ENCODE measurements at places on chromosomes 6 and 20. TPM values are rescaled to one million over a fixed set of nuclear protein-coding genes. Genes with fewer than 3 reads are reported as not detected.

GRCh38 chr6:132614554-132614953 lies 9.5 kb downstream of the TAAR2 start:
- DNase-seq, result no peak
- H3K4me1 ChIP-seq, result no peaks in the 10 kb centered on the region
- no peaks in the 10 kb centered on the region for H3K27me3 ChIP-seq
- H3K4me3 ChIP-seq, result no peak overlapping the region
- no peak overlapping the region for H3K27ac ChIP-seq
- H3K36me3 ChIP-seq, result no peaks in the 10 kb centered on the region

GRCh38 chr6:41801380-41801779 lies 13.9 kb downstream of the TOMM6 start:
- DNase-seq, result no peak
- H3K4me3 ChIP-seq, result no peak overlapping the region
- no peaks in the 10 kb centered on the region for H3K4me1 ChIP-seq
- no peaks in the 10 kb centered on the region for H3K27me3 ChIP-seq

- peaks cover 5% of the 10 kb centered on the region for H3K36me3 ChIP-seq
- no peak overlapping the region for H3K27ac ChIP-seq
- peaks cover 44% of the 10 kb centered on the region for H3K4me1 ChIP-seq
- H3K4me3 ChIP-seq, result no peak overlapping the region
Observed at GRCh38 chr6:149755300-149756260, 6.0 kb downstream of the PCMT1 start.

- DNase-seq, result no peak
- peaks cover 4% of the 10 kb centered on the region for H3K4me1 ChIP-seq
- no peaks in the 10 kb centered on the region for H3K36me3 ChIP-seq
- no peaks in the 10 kb centered on the region for H3K27me3 ChIP-seq
- no peak overlapping the region for H3K27ac ChIP-seq
- no peak overlapping the region for H3K4me3 ChIP-seq
Observed at GRCh38 chr6:149118737-149119653, 198.5 kb upstream of the TAB2 start.

DNA sequence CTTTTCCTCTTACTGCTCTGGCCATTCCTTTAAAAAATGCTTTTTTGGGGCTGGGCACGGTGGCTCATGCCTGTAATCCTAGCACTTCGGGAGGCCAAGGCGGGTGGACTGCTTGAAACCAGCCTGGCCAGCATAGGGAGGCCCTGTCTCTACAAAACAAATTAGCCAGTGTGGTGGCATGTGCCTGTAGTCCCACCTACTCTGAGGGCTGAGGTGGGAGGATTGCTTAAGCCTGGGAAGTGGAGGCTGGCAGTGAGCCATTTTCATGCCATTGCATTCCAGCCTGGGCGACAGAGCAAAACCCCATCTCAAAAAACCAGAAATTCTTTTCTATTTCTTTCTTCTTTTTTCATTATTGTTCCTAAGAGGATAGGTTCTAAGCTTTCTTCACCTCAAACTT lies 36.9 kb upstream of the RNF144B start:
- H3K4me1 ChIP-seq, result no peaks in the 10 kb centered on the region
- H3K27me3 ChIP-seq, result no peaks in the 10 kb centered on the region
- no peak overlapping the region for H3K27ac ChIP-seq
- no peaks in the 10 kb centered on the region for H3K36me3 ChIP-seq
- no peak for DNase-seq

DNA sequence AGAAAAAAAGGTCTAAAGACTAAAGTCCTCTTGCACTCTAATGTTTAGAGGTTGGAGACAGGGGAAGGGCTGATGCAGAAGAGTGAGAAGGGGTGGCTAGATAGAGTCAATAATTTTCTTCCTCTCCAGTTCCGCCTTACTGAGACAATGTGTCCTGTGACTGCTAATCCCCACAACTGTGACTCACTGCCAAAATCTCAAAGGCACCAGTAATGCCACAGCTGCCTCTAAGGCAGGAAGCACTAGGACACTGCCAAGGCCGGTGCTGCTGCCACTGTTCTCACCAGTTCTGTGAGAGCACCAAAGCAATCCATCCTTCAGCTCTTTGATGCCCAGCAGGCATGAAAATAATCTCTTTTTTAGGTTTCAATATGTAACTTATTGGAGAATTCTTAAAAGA lies 701.9 kb upstream of the MAP3K7 start:
- no peaks in the 10 kb centered on the region for H3K27me3 ChIP-seq
- H3K36me3 ChIP-seq, result no peaks in the 10 kb centered on the region
- H3K4me1 ChIP-seq, result no peaks in the 10 kb centered on the region

DNA sequence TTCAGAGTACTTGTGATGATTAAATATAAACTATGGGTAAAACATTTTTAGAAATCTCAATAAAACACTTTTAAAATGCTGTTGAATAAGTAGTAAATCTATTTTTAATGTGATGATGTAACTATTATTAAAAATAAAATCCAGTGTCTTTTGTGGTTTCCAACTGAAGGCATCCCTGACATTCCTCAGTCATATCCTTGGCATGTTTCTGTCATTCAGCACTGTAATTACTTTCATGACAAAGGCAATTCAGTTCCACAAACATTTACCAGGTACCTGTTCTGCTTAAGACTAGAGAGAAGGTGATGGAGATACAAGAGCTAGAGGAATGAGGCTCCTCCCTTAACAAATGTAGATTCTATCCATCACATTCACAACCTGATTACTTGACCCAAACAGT lies 518.7 kb upstream of the MAP3K7 start:
- no peaks in the 10 kb centered on the region for H3K36me3 ChIP-seq
- no peak for DNase-seq
- H3K4me1 ChIP-seq, result no peaks in the 10 kb centered on the region
- no peak overlapping the region for H3K4me3 ChIP-seq
- H3K27me3 ChIP-seq, result no peaks in the 10 kb centered on the region

- peak; percentile 62 for DNase-seq
- peaks cover 96% of the 10 kb centered on the region for H3K4me1 ChIP-seq
Observed at GRCh38 chr6:142845624-142846458, 99.1 kb downstream of the HIVEP2 start.

- no peak overlapping the region for H3K27ac ChIP-seq
- no peak overlapping the region for H3K4me3 ChIP-seq
- H3K4me1 ChIP-seq, result no peaks in the 10 kb centered on the region
- H3K36me3 ChIP-seq, result peaks cover 59% of the 10 kb centered on the region
Observed at GRCh38 chr20:497979-498378, 35.6 kb upstream of the TBC1D20 start.

GRCh38 chr20:53427951-53428350 lies 165.7 kb downstream of the ZNF217 start:
- no peak overlapping the region for H3K4me3 ChIP-seq
- H3K27ac ChIP-seq, result no peak overlapping the region
- H3K4me1 ChIP-seq, result no peaks in the 10 kb centered on the region
- no peaks in the 10 kb centered on the region for H3K27me3 ChIP-seq

DNA sequence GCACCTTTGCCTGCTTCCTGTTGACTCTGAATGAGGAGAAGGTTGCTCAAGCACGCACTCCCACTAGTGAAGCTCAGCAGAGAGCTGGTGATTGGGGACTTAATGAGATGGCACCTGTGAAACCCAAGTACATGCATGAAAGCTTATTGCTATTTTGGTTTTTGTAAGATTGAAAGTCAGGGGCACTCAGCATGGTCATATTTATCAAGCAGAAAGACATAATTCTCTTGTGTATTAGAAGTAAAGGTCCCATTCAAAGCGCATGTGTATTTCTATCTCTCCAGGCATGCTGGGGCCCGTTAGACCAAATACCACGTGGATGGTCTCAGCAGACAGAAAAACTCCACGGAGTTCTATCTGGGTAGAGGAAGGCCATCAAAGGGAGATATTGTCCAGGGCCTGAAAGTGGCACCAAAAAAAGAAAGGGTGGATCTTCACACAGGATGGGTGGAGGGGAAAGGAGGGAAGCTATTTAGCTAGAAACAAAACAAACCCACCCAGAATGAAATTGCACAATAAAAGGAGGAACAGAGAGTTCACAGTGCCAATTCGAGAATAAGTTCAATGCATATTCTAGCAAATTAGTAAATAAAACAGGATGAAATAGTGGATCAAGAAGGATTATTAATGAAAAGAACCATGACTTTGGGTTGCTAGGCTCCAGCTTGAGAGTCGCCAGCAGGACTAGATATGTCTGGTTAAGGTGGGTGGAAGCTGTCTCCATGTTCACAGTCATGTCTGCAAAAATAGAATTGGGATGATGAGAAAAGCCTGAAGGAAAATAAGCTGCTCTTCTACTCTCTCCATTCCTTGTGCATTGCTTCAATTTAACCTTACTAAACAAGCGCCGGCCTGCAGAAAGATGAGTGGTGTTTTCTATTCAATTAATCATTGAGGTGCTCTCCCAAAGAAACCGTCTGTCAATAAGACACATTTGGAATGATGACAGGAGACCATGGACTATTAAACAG lies 224.9 kb upstream of the DTNBP1 start:
- H3K36me3 ChIP-seq, result no peaks in the 10 kb centered on the region
- no peak for DNase-seq
- no peaks in the 10 kb centered on the region for H3K27me3 ChIP-seq
- no peak overlapping the region for H3K4me3 ChIP-seq
- H3K27ac ChIP-seq, result no peak overlapping the region

DNA sequence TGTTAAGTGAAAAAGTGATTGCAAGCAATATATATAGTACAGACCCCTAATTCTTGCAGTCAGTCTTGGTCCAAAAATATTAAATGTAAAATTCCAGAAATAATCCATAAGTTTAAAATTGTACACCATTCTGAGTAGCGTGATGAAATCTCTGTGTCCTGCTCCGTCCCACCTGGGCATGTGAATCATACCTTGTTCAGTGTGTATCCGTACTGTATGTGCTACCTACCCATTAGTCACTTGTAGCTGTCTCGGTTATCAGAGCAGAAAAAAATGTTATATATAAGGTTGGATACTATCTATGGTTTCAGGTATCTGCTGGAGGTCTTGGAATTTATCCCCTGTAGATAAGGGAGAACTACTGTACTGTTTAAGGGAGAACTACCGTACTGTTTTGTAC lies 16.3 kb downstream of the IRAK1BP1 start:
- H3K4me1 ChIP-seq, result no peaks in the 10 kb centered on the region
- H3K27me3 ChIP-seq, result no peaks in the 10 kb centered on the region
- no peaks in the 10 kb centered on the region for H3K36me3 ChIP-seq
- no peak overlapping the region for H3K4me3 ChIP-seq
- no peak overlapping the region for H3K27ac ChIP-seq

GRCh38 chr20:24684421-24684871 lies 215.0 kb downstream of the SYNDIG1 start:
- DNase-seq, result no peak
- no peak overlapping the region for H3K4me3 ChIP-seq
- H3K27me3 ChIP-seq, result no peaks in the 10 kb centered on the region
- H3K4me1 ChIP-seq, result no peaks in the 10 kb centered on the region
- no peaks in the 10 kb centered on the region for H3K36me3 ChIP-seq
- H3K27ac ChIP-seq, result no peak overlapping the region

GRCh38 chr6:168221497-168222079 lies 98.0 kb downstream of the DACT2 start:
- no peak for DNase-seq
- H3K36me3 ChIP-seq, result no peaks in the 10 kb centered on the region
- no peaks in the 10 kb centered on the region for H3K4me1 ChIP-seq
- no peak overlapping the region for H3K27ac ChIP-seq

GRCh38 chr6:143545165-143545564 lies 33.6 kb upstream of the FUCA2 start:
- H3K27me3 ChIP-seq, result no peaks in the 10 kb centered on the region
- H3K4me3 ChIP-seq, result no peak overlapping the region
- no peaks in the 10 kb centered on the region for H3K36me3 ChIP-seq
- peak overlapping the region; percentile 41 for H3K27ac ChIP-seq

- H3K36me3 ChIP-seq, result no peaks in the 10 kb centered on the region
- no peak overlapping the region for H3K4me3 ChIP-seq
- no peaks in the 10 kb centered on the region for H3K4me1 ChIP-seq
- no peak overlapping the region for H3K27ac ChIP-seq
Observed at GRCh38 chr6:112591329-112591728, 244.2 kb downstream of the RFPL4B start.

DNA sequence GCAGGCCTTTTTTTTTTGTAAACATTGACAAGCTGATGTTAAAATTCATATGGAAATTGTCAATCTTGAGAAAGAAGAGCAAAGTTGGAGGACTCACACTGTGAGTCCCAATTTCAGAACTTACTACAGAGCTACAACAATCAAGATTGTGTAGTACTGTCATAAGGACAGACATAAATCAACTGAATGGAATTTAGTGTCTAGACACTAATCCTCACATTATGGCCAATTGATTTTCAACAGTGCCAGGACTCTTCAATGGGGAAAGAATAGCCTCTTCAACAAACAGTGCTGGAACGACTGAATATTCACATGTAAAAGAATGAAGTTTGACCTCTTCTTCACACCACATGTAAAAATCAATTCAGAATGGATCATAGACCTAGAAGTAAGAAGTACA lies 60.8 kb downstream of the TGM2 start:
- no peaks in the 10 kb centered on the region for H3K36me3 ChIP-seq
- no peaks in the 10 kb centered on the region for H3K27me3 ChIP-seq
- no peak overlapping the region for H3K27ac ChIP-seq
- no peak overlapping the region for H3K4me3 ChIP-seq
- no peaks in the 10 kb centered on the region for H3K4me1 ChIP-seq

GRCh38 chr20:18314786-18315406 lies 26.6 kb downstream of the ZNF133 start:
- H3K27ac ChIP-seq, result no peak overlapping the region
- H3K36me3 ChIP-seq, result peaks cover 9% of the 10 kb centered on the region
- no peaks in the 10 kb centered on the region for H3K4me1 ChIP-seq
- no peaks in the 10 kb centered on the region for H3K27me3 ChIP-seq
- no peak overlapping the region for H3K4me3 ChIP-seq

GRCh38 chr20:58019027-58019849 lies 209.2 kb downstream of the ANKRD60 start:
- DNase-seq, result no peak
- H3K36me3 ChIP-seq, result no peaks in the 10 kb centered on the region
- no peaks in the 10 kb centered on the region for H3K27me3 ChIP-seq
- peaks cover 9% of the 10 kb centered on the region for H3K4me1 ChIP-seq

GRCh38 chr20:46539113-46539512 lies 11.3 kb downstream of the OCSTAMP start:
- H3K27me3 ChIP-seq, result no peaks in the 10 kb centered on the region
- DNase-seq, result no peak
- H3K4me3 ChIP-seq, result no peak overlapping the region
- no peaks in the 10 kb centered on the region for H3K4me1 ChIP-seq

GRCh38 chr20:38789503-38790199 lies 15.8 kb upstream of the PPP1R16B start:
- no peak for DNase-seq

- DNase-seq, result no peak
- H3K27ac ChIP-seq, result no peak overlapping the region
- no peak overlapping the region for H3K4me3 ChIP-seq
- H3K4me1 ChIP-seq, result no peaks in the 10 kb centered on the region
- H3K36me3 ChIP-seq, result no peaks in the 10 kb centered on the region
Observed at GRCh38 chr20:33585413-33585812, 76.7 kb upstream of the C20orf144 start.

Gene HLA-DPA1
- 40.0 TPM for polyA plus RNA-seq

Gene CCM2L
- polyA plus RNA-seq, result not detected

Gene SPTLC3
- polyA plus RNA-seq, result 0.89 TPM

Gene SLC35D3
- polyA plus RNA-seq, result not detected

Gene AGER
- polyA plus RNA-seq, result 0.62 TPM
